Activated naive CD4-positive, alpha-beta T cell treated with anti-CD3 and anti-CD28 coated beads, Interleukin-2, amount 50 U/mL, for 16 hours (primary cell): ENCODE measurements at places on chromosomes 3 and 15.
A peak's percentile ranks its signal among the peaks of the same experiment; 100 is the strongest.

DNA sequence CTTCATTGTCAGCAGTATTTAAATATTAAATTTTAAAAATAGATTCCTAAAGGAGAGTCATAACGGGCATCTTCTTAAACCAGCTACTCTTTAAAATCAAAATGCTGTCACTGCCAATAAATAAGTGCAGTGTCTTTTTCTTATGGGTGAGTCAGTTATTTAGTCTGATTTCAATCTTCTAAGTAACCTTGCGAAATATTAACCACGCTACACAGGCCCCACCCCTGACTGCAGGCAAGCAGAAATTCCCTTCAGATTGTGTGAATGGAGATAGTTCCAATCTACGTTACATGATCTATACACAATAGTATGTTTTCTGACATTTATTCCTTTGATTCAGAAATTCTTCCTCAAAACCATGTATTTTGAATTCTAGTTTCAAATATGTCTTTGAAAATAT is 141.5 kb downstream of the GADL1 start:
- no peak for DNase-seq

DNA sequence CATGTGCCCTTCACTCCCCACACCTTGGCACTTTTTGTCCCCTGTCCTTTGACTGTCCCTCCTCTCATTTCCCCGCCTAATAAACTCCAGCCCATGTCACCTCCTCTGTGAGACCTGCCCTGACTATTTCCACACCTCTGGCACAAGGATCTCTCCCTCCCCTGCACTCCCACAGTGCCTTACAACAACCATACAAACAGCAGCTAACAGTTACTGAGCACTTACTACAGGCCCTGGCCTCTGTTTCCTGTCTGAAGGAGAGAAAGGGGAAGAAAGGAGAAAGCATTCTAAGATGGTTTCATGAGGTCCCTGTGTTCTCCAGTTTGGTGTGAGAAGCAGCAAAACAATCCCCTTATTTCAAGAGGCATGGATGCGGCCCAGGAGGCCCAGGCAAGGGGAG is 20.0 kb upstream of the TRH start:
- DNase-seq, result no peak

DNA sequence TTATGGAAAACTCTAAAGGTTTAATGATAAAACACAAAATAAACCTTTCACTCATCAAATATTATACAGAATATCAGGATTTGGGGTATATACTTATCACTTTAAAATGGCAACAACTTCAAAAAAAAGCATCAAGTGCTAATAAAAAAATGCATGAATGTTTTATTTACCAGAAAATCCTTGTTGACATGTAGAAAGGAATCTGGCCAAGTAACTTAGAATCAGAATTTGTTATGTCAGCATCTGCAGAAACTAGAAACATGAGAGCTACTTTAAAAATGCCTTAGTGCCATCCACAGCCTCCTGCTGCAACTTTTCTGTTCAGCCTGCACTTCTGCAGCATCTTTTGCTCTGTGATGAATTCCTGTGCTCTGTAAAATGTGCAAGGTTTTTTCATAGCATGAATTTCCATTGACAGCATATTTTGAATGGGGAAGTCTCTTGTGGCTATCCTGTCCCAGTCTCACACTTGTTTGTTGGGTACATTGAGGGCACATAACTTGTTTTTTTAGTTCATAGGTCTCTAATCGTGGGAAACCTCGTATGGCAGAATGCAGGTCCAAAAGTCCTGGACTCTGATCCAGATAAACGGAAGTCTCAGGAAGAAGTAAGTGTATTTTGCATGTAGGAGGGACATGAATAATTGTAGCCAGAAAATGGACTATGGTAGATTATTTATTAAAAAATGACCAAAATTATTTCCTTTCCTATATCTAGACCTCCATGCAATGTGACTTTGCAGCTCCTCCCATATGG is 21.1 kb upstream of the MYRIP start:
- no peak for DNase-seq

DNA sequence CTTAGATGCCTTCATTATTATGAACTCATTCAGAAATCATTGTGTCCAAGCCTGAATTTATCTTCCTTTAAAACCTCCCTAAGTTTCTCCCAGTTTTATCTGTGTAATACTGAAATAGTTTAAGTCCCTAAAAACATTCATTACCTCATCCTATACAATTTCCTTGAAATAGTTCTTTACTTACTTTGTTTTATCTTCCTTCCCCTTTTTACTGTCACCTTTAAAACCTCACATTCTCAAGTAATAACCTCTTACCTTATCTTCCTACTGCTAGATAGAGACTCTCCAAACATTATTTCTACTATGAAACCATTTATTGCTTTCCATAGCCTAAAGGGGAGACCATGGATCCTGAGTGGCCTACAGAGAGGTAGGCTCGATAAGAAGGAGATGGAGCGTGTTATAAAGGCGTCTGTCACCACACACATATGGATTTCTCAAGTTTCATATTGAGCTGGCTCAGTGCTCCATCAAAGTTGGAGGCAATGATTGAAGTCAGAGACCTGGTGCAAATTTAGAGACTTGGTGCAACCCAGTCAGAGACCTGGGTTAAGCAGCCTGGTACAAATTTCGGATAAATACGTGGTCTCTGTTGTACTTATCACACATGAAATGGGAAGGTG is 140.4 kb downstream of the NFKBIZ start:
- DNase-seq, result no peak

DNA sequence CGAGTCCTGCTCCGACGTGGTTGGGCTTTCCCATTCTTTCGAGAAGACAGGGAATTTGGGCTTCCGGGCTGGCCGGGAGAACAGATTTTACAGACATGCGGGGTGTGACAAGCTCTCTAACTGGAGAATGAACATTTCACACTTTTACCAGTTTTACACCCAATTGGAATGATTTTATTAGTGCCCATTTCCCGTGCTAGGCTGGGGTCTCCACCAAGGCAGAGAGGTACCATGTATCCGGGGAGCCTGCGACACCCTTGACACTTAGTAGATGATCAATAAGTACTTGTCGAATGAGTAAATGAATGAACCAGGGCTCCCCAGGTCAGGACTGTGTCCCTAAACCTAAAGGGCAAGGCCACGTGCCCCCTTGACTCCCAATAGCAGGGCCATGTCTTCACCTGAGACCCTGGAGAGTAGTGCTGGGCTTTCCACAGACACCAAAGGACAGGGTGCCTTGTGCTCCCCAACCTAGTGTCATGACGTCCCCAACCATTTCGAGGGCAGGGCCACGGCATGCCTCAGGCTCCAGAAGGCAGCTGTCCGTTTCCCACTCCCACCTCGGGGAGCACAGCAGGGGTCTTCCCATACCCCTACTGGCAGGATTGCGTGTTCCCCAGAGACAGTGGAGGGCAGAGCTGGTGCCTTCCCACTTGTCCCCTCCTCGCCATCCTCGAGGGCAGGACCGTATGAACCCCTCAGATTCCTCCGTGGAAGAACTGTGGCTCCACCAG is 679 bp upstream of the MYD88 start:
- DNase-seq, result peak; percentile 25

- no peak for DNase-seq
These were observed 100.2 kb downstream of the GHSR start for GRCh38 chr3:172347895-172348679.

DNA sequence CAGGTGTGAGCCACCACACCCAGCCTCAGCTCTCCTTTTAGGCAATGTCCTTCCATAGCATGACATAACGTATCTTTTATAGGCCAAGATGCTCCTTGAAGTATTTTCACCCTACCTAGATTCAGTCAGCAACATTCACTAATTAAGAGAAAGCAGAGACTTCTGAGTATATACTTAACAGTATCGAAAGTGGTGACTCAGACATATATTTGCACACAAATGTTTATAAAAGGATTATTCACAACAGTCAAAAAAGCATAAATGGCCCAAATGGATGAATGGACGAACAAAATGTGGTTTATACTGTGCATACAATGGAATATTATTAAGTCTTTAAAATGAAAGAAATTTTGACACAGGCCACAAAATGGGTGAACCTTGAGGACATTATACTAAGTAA is 108.6 kb downstream of the ZNF385D start:
- no peak for DNase-seq

GRCh38 chr3:38255627-38256026 is 10.0 kb upstream of the SLC22A13 start:
- DNase-seq, result no peak

- DNase-seq, result no peak
These were observed 215.3 kb downstream of the FAM43A start for GRCh38 chr3:194900854-194901522.

DNA sequence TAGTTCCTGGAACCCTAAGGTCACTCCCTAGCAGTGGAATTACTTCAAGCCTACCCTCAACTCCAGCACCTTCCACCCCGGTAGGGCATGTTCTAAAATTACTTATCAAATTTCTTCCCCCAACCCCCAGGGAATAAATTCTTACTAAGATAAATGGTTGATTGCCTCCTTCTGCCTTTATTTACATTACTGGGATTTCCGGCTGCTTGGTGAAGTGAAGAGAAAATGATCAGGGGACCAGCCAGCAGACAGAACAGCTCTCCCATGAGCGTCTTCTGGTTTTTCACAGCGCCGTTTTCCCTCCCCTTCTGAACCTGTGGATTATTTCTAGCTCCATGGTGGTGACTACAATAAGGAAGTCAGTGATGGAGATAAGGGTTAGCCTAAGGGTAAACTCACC is 521.5 kb upstream of the PPP2R3A start:
- no peak for DNase-seq

DNA sequence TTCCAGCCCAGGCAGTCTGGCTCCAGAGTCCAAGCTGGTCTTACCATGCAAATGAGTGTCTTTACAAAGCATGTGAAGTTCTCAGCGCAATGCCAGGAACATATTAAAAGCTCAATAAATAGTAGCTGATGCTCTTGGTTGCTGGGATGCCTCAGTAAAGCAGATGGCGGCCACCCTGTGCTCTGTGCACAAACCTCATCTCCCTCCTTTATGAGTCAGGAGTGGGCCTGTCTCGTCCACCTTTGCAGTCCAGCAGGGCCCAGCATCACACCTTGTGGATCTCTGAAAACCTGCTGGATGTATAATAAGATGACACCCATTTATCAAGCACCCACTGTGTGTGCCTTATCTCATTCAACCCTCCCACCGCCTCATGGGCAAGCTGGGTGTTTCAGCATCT is 42.7 kb downstream of the FAM174B start:
- no peak for DNase-seq

DNA sequence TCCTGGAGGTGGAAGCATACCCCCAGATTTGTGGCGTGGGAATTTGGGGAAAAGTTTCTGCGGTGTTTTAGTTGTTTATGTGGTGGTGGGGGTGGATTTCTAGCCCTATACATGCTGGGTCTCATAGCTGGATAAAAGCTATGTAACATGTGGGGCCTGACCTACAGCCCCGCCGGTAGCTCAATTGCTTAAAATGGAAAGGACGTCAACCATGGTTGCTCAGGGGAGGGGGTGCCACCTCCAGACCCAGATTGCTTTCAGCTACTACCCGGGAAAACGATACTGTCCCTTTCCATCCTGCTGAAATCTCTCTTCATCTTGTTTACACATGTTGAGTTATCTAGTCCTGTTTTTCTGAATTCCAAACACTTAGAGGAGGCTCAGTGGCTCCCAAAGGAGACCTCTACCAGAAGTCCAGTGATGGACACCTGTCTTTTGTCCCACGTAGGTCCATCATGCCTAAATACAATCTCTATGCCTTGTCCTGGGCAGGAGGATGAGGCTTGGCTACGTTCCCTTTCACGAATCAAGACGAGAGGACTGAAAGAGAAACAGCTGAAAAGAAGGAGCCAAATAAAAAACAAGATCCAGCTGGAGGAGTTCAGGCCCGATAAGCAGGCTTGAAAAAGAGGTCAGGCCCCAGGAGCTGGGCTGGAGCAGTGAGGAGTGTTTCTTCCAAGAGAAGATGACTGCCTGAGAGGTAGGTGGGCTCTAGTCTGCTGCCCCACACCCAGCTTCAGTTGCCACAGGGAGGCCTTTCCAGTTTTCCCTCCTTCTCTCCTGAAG is 72.1 kb upstream of the TPRG1 start:
- no peak for DNase-seq
